ENCODE measurements at places on chromosomes 5 and 9.

GRCh38 chr9:31084350-31084749, 1300.1 kb upstream of the ACO1 start:
- DNase-seq, result no peak

GRCh38 chr5:96857454-96857853, 18.8 kb upstream of the ERAP2 start:
- no peak for DNase-seq

GRCh38 chr5:148179234-148179824, 11.0 kb downstream of the SPINK14 start:
- no peak for DNase-seq

GRCh38 chr9:114349713-114350480, 20.2 kb downstream of the ORM2 start:
- no peak for DNase-seq

- no peak for DNase-seq
Measured at GRCh38 chr5:16669776-16670175, 53.0 kb upstream of the RETREG1 start.
